ENCODE measurements at places on chromosomes 11 and 22. TPM values are rescaled to one million over a fixed set of nuclear protein-coding genes. Genes with fewer than 3 reads are reported as not detected.

WBP2NL gene
- total RNA-seq: 1.3 TPM

SLC25A18 gene
- not detected for total RNA-seq

XPNPEP3 gene
- total RNA-seq: 17.5 TPM

FREY1 gene
- 1.4 TPM for total RNA-seq
